ENCODE measurements at places on chromosomes 6 and 20. TPM values are rescaled to one million over a fixed set of nuclear protein-coding genes. Genes with fewer than 3 reads are reported as not detected.
A peak's percentile ranks its signal among the peaks of the same experiment; 100 is the strongest.

CLVS2 gene
- not detected for total RNA-seq

DNA sequence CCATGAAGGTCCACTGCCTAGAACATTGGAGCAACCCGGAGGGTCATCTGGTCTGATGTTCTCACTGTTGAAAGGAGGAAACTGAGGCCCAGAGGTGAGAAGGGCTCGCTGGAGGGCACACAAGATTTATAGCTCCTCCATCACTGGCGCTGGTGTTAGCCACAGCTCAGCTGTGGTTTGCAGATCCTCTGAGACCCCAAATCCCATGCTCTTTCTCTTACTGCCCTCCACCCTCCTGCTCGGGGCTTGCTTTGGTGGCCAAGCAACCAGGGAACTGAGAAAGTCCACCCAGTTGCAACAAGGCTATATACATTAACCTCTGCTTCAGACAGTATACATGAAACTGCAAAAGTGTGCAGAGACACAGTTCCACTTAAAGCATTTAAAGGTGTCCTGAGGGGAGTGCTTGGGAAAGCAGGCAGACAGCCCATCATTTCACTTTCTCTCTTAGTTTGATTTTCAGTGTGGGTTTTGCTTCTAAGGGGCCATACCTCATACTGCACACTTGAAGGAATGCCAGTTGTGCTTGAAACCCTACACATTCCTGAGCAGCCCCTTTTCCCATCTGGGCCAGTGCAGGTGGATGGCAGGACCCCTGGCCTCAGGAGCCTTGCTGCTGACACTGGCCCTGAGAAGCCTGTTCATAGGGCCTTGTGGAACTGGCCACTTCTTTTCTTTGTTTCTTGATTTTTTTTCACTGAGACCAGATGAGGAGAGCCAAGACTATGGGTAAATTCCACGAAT is 347.6 kb downstream of the CDC5L start:
- DNase-seq, result peak; percentile 53
- H3K4me3 ChIP-seq, result no peak overlapping the region
- peaks cover 2% of the 10 kb centered on the region for H3K36me3 ChIP-seq
- H3K4me1 ChIP-seq, result peaks cover 50% of the 10 kb centered on the region
- H3K27ac ChIP-seq, result no peak overlapping the region

- H3K27ac ChIP-seq, result no peak overlapping the region
- no peaks in the 10 kb centered on the region for H3K4me1 ChIP-seq
- peaks cover 25% of the 10 kb centered on the region for H3K27me3 ChIP-seq
- H3K36me3 ChIP-seq, result no peaks in the 10 kb centered on the region
- no peak overlapping the region for H3K4me3 ChIP-seq
These were observed 69.9 kb upstream of the DOK5 start for GRCh38 chr20:54405540-54405939.

GRCh38 chr20:43554369-43554768 is 4.5 kb upstream of the SGK2 start:
- no peak overlapping the region for H3K27ac ChIP-seq
- H3K27me3 ChIP-seq, result no peaks in the 10 kb centered on the region
- H3K36me3 ChIP-seq, result no peaks in the 10 kb centered on the region
- DNase-seq, result no peak
- H3K4me3 ChIP-seq, result no peak overlapping the region

DNA sequence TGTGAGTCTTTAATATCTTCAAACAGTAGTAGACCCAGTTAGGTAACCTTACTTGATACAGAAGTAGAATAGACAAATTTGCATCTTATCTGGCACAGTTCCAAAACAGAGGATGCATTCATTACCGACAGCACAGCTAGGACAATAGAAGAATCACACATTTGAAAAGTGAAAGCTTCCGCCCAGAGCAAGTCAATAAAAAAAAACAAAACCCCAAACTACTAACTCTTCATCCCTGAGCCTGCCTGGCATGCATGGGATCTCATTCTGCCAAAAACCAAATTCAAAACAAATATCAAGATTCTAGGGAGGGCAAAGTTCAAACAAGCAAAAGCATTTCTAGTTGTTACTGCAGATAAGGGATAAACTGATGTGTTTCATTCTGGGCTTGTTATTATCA is 235.4 kb downstream of the BTBD9 start:
- H3K36me3 ChIP-seq, result no peaks in the 10 kb centered on the region
- no peak overlapping the region for H3K27ac ChIP-seq
- DNase-seq, result no peak
- H3K4me3 ChIP-seq, result no peak overlapping the region

Data from osteocyte (in vitro differentiated cells).